ENCODE measurements at places on chromosomes 2 and 18.

DNA sequence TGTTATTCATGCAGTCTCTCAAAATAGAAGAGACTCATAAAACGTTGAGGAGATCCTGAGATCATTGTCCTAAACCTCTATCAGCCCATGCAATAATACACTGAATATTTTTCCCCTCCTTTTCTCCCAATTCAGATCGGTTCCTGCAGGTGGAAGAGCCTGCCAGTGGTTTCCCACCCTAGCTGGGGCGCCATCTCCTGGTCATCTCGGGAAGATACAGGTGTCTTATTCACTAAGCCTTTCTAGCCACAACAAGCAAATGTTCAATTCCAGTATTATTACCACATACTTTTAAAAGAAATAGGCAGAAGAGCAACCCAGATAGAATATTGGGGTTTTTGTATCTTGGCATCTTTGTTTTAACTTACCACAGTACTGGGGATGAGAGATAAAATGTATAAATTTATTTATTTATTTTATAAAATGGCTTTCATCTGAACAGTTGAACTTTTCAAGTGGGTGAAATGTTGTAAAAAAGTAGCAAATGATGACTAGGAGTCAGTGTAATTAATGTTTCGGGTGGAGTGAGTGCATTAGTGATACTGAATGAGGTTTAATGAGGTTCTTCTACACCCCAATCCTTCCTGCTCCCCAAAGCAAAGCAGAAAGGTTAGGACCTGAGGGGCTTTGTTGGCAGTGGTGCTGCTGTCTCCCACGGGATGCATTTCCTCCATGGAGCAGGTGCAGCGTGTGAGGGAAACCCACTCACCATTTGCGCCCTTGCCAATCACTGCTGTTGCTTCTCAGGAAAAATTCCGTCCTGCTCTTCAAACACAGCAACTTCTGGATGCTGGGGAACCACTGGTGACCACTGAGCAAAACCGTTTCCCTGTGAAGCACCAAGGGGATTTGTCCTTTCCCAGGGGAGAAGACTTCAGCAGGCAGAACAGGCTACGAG lies 147.1 kb upstream of the FHL2 start:
- DNase-seq: peak; percentile 28

DNA sequence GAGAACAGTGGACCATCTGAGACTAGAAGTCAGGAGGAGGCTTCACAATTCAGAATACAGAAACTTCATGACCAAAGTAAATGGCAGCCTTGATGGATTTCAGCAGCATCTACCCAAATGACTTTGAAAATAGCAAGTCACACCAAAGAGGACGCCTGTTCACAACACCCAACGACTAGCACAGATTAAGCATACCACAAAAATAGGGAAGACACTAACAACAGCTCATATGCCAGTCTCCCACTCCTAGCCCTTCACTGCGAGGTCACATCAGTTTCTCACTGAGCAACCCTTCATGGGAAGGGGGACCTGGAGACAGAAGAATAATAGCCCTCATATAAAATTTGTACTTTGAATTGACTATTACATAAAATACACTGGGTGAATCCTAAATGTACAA lies 228.4 kb upstream of the SLC39A10 start:
- no peak for DNase-seq

DNA sequence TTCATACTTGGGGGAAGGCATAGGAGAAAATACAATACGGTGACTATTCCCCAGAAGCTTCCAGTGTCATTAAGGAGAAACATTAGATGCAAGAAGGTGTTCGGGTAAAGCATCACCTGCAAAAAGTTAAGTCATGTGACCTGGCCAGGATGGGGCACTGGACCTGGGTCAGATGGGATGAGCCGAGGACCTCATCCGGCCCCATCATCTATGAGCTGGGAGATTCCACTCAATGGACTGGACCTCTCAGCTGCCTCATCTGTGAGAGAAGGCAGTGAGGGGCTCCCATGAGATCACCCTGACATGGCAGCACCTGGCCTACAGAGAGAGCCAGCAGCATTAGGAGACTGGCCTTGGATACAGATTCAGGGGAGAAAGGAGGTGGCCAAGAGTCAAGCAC lies 111.4 kb upstream of the TEX51 start:
- DNase-seq: no peak

DNA sequence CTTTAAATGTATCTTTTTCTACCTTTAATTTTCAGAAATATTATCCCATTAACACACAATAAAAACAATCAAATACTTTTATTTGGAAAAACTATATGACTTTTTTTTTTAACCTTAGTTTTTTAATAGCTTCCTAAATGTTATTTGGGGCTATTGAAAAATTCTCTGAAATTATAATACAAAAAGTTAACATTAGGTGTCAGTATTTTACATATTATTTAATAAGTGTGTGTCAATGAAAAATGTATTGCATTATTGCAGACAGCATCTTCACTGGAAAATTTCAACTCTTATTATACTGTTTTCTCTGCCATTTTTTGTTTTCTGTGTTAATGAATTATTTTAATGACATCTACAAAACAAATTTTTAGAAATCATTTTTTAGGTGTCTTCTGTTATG lies 51.1 kb upstream of the ARHGAP15 start:
- no peak for DNase-seq

- DNase-seq: no peak
Observed at GRCh38 chr18:63090334-63090733, 229.2 kb downstream of the BCL2 start.

DNA sequence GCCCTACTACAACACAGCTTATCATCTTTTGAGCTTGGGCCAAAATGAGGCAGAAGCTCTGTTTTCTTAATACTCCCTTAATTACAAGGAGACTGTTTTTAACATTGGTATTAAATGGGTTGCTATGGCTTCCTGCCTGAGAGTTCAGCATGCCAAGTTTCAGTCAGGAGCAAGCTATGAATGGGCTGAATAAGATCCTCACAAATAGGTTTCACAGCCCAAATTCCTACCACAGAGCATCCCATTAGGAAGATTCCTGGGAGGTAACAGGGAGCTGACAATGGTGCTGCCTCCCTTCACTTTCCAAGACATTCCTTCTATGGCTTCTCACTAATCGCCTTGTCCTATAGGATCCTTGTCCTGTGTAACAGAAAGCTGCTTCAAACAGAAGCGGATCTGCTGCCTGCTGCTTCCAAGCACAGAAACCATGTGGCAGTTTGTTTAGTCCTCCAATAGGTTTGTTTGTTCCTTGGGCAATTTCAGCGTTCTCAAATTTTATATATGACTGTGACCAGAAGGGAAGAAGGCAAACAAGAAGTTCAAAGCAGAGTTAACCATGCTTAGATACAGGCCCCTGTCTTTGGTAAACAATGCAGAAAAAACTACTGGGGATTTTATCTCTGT lies 70.9 kb downstream of the NCKAP5 start:
- DNase-seq: no peak

GRCh38 chr18:46278481-46279465 lies 174.6 kb downstream of the HAUS1 start:
- DNase-seq: no peak

DNA sequence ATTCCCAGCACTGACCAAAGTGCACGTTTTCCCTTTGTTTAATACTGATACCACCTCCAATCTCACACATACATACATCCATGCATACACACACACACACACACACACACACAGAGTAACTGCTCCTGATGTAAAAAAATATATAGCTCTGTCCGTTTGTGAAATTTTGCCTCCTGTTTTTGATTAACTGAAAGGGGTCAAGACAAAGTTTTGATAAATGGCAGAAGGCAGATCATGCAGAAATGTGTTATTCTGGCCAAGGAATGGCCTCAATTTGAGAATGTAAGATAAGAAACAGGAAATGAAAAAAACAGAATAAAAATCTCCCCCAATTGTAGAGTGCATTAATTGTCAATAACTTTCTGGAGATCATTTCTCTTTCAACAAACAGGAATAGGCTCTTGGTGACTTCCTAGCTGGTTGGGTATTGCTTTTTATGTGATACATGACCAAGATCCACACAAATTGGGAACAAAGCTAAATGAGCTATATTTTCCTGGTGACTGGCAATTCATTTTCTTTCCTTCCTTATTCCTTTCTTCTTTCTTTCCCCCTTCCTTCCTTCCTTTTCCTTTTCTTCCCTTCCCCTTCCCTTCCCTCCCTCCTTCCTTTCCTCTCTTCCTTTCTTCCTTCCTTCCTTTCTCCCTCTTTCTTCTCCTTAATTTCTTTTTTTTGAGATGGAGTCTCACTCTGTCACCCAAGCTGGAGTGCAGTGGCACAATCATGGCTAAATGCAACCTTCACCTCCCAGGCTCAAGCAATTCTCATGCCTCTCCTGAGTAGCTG lies 88.9 kb upstream of the PMAIP1 start:
- DNase-seq: no peak

- no peak for DNase-seq
Observed at GRCh38 chr2:38509314-38509946, 93.3 kb downstream of the HNRNPLL start.

DNA sequence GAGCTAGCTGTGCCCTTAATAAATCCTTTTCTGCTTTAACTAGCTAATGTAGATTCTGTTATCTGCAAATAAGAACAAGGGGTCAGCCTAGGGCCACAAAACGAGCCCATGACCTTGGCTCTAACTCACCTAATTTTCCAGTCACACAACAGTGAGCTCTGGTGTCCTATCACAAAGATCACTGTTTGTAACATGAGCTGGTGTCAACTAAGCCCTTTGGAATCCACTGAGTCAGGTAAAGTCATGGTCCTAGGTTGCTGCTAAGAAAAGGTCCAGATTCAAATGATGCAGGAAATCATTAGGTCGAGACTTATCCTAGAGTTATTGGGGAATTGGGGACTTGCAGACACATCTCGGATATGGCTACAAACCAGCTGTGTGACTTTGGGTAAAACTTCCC lies 49.9 kb downstream of the ST8SIA5 start:
- DNase-seq: no peak

GRCh38 chr18:2050702-2051201 lies 520.6 kb downstream of the METTL4 start:
- no peak for DNase-seq

DNA sequence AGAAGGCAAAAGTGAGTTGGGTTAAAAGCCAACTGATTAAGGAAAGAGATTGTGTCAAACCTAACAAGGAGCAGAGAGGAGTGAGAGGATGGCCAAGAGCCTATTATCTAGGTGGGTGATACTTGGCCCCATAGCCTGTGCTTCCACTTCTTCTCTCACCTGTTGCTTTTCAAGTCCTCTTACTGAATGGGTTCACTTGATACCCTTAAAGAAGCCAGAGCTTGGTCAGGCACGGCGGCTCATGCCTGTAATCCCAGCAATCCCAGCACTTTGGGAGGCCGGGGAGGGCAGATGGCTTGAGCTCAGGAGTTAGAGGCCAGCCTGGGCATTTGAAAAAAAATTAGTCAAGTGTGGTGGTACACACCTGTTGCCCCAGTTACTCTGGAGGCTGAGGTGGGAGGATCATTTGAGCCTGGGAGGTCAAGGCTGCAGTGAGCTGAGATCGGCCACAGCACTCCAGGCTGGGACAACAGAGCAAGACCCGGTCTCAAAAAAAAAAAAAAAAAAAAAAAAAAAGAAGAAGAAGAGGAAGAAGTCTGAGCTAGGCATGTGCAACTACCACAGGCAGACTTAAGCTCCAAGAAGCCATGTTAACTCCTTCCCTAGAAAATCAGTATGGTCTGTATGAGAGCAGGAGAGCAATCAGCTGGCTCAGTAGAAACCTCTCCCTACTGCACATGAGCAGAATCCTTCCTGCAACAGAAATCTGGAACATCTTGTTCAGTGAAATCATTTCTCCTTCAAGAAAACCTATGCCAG lies 28.4 kb upstream of the ME2 start:
- DNase-seq: no peak

GRCh38 chr18:71815305-71815704 lies 728.8 kb downstream of the CBLN2 start:
- no peak for DNase-seq

DNA sequence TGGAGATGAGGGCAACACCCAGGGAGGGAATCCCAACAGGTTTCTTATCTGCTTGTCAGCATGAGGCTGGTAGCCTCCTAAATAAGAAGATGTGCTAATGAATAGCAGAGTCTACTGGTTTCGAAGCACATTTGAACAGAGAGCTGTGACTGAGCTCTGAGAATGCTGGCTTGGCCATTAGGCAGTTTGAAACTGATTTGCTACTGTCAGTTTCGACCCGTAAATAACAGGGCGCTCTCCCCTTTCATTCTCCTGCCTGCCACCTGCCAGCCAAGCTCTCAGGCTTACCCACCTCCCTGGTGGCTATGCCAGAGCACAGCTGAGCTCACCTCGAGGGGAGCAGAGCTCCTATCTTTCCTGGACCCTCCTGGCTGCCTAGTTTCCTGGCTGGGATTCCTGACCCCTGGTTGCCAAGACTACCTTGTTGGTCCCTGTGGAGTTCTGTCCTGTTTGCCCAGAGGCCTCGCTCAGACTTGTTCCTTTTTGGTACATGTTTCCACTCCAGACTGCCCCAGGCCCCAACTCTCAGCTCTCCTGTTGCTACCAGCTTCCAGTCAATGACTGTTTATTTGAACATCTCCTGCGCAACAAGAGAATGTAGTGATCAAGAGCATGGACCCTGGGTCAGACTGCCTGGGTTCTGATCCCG lies 102.3 kb upstream of the ALPP start:
- DNase-seq: no peak

- DNase-seq: no peak
Observed at GRCh38 chr18:34947711-34948125, 93.5 kb upstream of the MAPRE2 start.

DNA sequence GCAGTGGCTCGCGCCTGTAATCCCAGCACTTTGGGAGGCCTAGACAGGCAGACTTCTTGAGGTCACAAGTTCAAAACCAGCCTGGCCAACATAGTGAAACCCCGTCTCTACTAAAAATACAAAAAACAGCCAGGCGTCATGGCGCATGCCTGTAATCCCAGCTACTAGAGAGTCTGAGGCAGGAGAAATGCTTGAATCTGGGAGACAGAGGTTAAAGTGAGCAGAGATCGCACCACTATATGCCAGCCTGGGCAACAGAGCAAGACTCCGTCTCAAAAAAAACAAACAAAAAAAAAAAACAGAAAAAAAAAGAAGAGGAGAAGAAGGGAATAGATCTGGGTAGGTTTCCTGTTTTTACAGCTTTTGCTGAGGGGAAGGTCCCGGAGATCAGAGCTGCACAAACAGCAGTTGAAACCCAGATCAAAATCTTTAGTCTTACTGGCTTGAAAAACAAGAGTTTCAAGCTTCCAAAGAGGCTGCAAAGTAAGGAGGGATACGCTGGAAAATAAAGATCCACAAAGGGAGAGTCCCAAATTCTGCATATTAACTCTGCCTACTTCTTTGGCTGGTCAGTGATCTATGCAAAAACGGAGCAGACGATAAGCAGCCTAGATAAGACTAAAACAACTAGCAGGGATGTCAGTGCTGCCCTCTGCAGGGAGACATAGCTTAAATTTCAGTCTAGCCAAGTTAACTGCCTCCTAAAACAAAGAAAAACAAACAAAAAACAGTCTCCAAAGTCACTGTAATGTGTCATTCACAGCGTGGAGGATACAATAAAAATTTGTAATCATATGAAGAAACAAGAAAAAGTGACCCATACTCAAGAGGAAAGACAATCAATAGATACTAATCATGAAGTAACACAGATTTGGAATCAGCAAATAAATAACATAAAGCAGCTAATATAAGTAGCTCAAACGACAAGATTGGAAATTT lies 74.1 kb downstream of the TLK1 start:
- DNase-seq: no peak

DNA sequence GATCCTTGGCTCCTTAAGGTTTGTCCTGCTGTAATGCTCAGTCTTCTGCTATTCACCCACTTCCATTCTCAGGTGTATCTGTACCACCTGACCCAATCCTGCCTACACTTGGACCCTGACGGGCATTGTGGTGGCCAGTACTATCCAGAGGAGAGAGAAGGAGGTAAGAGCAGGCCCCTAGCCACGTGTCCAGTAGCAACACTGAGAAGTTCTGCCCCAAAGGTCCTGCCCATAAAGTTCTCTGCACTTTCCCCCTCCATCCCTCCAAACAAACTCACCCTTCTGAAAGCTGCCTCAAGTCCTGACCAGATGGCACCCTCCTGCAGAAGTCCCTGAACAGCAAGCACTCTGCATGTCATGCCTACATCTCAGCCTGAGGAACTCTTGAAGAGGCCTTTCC lies 18.3 kb downstream of the TTC32 start:
- no peak for DNase-seq

Data from stimulated activated CD4-positive, alpha-beta T cell treated with anti-CD3 and anti-CD28 coated beads, Interleukin-15, amount 100 ng/mL, for 1 hour (primary cell).